ENCODE measurements at places on chromosomes 3 and 15. TPM values are rescaled to one million over a fixed set of nuclear protein-coding genes. Genes with fewer than 3 reads are reported as not detected.

- no peak for DNase-seq
Measured at GRCh38 chr3:52313188-52313773, 2.8 kb upstream of the DNAH1 start.

GRCh38 chr15:36996538-36997181 is 103.7 kb downstream of the MEIS2 start:
- DNase-seq: no peak

DNA sequence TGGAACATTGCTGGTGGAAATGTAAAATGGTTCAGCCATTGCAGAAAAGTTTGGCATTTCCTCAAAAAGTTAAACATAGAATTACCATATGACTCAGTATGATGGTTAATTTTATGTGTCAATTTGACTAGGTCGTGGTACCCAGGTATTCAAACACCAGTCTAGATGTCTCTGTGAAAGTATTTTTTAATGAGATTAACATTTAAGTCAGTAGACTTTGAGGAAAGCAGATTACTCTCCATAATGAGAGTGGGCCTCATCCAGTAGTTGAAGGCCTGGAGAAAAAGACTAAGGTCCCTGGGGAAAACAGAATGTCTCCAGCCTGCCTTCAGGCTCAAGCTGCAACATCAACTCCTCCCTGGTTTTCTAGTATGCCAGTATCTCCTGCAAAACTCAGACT is 42.3 kb upstream of the TMEM87A start:
- no peak for DNase-seq

- no peak for DNase-seq
Measured at GRCh38 chr3:172341482-172342059, 106.7 kb downstream of the GHSR start.

GRCh38 chr3:37994639-37994972 is 4.0 kb downstream of the VILL start:
- no peak for DNase-seq

GRCh38 chr3:123695731-123696640 is 111.1 kb upstream of the HACD2 start:
- DNase-seq: no peak

- DNase-seq: no peak
Measured at GRCh38 chr15:33888176-33888575, 80.1 kb upstream of the CHRM5 start.

DNA sequence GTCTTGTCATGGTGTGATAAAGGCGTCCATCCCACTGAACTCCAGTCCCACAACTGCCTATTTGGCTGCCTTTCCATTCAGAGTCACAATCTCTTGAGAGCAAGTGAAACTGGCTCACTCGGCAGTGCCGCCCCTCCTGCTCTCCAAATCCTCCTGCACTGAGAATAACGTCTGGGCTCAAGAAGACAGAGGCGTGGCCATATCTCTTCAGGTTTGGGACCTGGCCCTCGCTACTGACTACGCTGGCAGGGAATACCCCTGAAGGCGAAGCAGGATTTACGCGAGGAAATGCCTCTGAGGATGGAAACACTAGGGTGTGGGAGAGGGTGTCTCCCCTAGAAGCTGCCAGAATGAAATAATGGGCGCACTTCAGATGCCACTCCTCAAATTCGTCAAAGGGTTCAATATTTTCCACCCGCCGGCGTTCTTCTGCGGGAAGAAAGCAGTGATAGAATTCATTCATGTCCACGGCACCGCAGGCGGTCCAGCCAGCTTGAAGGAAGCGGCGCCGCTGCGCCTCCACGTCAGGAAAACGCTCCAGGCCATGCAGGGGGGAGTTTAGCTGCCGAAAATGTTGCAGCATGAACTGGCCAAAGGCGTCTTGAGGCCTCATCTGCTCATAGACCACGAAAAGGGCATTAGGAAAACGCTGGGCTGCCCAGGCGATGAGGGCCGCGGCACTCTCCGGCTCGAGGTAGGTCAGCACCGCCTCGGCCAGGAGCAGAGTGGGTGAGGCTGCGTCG is 985 bp downstream of the LCMT2 start:
- peak; percentile 21 for DNase-seq

GRCh38 chr3:23580096-23580713 is 225.6 kb upstream of the UBE2E1 start:
- no peak for DNase-seq

DNA sequence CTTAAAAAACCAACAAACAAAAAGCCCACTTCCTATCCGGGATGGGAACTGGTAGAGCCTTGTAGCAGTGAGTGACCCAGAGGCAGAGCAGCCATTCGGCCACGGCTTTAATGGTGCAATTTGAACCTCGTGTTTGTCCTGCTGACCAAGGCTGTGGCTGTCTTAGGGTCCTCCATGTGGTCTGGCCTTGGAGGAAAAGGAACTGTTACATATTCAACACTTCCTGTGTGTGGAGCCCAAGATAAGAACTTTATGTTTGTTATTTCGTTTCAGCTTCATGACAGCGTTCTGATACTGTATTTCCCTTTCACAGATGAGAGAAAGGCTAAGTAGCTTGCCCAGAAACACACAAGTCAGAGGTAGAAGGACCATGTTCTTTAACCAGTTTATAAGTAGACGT is 269.8 kb downstream of the SV2B start:
- no peak for DNase-seq

- DNase-seq: no peak
Measured at GRCh38 chr15:73035221-73035620, 17.0 kb upstream of the NEO1 start.

DNA sequence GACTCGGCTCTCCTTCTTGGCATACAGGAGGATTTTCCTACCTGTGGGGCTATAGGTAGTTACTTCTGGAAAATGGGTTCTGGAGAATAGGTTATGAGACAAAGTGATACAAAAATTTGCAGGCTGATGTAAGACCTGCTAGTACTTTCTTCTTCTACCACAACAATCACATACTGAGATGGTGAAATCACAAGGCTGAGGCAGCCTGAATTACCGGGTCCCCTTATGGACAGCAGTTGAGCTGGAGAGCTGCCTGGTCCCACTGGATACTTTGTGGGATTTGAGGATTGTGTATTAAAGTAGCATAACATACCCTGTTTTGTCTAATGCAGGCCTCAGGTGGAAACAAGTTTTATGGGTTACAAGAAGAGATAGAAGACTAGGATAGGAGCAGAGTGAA is 86.5 kb upstream of the FAM98B start:
- no peak for DNase-seq

GRCh38 chr3:138862531-138862923 is 27.8 kb upstream of the PIK3CB start:
- DNase-seq: no peak

The ARL6 gene
- 5.4 TPM for total RNA-seq

The GPR171 gene
- 1.8 TPM for total RNA-seq

The SPINT1 gene
- 86.5 TPM for total RNA-seq

The TMC3 gene
- total RNA-seq: 1.6 TPM

The LMAN1L gene
- 0.15 TPM for total RNA-seq

The CD96 gene
- 6.2 TPM for total RNA-seq

The TOPAZ1 gene
- not detected for total RNA-seq

The MEX3B gene
- 0.98 TPM for total RNA-seq

The FBXW12 gene
- 0.32 TPM for total RNA-seq

The CPN2 gene
- total RNA-seq: not detected
